ENCODE measurements at places on chromosomes 7 and 10.

GRCh38 chr7:4164556-4164955 is 517.5 kb upstream of the FOXK1 start:
- no peak for DNase-seq

DNA sequence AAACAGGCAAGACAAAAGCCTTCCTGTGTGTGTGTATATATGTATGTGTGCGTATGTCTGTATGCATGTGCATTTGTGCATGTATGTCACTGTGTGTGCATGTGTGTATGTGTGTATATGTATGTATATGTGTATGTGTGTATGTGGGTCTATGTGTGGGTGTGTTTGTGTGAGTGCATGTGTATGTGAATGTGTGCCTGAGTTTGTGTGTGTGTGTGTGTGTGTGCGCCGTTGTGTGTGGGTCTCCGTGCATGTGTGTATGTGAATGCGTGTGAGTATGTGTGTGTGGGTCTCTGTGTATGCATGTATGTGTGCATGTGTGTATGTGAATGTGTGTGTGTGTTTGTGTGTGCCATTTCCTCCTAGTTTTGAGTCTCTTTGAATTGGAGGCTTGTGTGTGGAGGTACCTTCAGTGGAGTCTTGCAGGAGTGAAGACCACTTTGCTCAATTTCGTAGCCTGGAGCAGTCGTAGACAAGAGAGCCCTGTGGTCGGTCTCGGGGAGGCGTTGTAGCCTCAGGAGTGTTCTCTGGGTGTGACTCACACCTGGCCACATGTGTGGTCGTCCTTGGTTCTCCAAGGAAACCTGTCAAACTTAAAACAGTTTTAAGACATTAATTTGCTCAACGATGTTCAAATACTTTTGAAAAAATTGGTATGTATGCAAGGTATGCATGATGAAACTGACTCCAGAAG is 28.1 kb downstream of the INPP5A start:
- DNase-seq: no peak

DNA sequence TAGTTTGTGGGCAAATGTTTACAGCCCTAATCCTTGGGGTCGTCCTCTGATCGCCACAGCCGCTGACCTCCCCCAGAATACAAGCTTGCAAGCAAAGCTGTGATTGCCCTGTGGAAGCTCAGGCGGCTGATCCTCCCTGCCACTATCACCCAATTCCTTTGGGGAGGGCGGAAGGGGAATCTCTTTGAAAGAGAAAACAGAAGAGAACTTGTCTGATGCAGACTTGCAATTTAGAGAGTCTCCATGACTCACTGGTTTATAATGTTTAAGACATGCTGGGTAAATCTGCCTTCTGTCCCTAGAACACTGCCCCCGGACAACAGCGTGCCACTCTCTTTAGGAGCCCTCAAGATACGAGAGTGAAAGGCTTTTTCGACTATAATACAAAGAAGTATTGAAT is 75.5 kb downstream of the NRP1 start:
- no peak for DNase-seq

DNA sequence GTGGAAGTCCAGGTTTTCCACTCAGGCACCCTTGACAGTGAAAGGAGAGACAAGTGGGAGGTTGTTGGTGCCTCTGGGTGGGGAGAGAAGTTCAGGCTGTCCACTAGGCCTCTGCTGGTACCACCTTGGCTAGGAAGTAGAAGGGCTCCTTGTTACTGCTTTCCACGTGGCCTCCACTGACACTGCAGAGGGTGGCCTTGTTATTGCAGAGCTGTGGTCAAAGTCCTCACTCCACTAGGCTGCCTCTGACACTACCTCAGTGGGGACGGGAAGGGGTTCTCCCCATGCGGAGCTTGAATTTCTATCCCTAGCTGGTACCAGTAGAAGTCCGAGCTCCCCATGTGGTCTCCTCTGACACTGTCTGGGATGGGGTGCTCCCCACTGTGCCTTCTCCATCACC is 14.9 kb upstream of the STOX1 start:
- no peak for DNase-seq

GRCh38 chr10:125316436-125316835 is 156.1 kb upstream of the CTBP2 start:
- DNase-seq: no peak

DNA sequence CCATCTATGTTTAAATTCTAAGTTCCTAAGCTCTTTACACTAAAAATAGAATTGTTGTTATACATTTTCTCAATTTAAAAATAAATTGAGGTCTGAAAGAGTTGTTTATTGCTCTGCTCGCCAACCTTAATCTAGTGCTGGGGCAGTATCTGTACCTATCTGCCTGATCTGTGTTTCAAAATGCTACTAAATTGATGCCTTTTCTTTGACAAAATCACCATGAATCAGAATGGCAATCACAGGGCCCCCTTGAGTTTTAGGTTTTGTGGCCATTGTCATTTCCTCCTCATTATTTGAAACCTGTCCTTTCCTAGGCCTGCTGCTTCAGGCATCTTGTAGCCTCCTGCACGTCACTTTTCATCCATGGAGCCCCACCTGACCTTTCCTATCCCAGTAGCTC is 301.5 kb downstream of the EXOC4 start:
- DNase-seq: no peak

- DNase-seq: no peak
Observed at GRCh38 chr10:43205681-43206390, 61.0 kb downstream of the RASGEF1A start.

GRCh38 chr10:69438536-69439349 is 12.5 kb upstream of the TSPAN15 start:
- DNase-seq: no peak

GRCh38 chr7:16817536-16817935 is 12.7 kb upstream of the AGR2 start:
- no peak for DNase-seq

- DNase-seq: no peak
Observed at GRCh38 chr7:95330961-95331337, 6.6 kb upstream of the PON1 start.

GRCh38 chr10:84613336-84614021 is 285.1 kb downstream of the CCSER2 start:
- no peak for DNase-seq

DNA sequence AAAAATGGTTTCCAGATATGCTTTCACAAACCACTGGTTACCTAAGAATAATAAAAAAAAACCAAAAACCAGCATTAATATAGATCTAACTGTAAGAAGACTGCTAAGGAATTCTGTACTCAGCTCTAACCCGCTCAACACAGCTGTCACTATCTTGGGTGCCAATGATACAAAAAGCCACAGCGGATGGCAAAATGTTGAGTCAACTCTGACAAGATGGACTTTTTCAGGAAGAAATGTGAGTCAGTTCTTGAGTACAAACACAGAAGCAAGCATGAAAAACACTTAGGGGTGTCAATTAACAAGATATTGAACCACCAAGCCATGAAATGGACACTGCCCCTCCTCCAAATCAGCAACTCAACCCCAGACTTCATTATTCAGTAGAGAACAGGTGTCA is 55.0 kb downstream of the CTTNBP2 start:
- no peak for DNase-seq

- DNase-seq: no peak
Observed at GRCh38 chr7:110448918-110449317, 642.0 kb upstream of the LRRN3 start.

Measured in left ventricle myocardium inferior (tissue), 1 donor.